Muscle of leg (tissue), 16 donors: ENCODE measurements at places on chromosomes 2 and 18.

DNA sequence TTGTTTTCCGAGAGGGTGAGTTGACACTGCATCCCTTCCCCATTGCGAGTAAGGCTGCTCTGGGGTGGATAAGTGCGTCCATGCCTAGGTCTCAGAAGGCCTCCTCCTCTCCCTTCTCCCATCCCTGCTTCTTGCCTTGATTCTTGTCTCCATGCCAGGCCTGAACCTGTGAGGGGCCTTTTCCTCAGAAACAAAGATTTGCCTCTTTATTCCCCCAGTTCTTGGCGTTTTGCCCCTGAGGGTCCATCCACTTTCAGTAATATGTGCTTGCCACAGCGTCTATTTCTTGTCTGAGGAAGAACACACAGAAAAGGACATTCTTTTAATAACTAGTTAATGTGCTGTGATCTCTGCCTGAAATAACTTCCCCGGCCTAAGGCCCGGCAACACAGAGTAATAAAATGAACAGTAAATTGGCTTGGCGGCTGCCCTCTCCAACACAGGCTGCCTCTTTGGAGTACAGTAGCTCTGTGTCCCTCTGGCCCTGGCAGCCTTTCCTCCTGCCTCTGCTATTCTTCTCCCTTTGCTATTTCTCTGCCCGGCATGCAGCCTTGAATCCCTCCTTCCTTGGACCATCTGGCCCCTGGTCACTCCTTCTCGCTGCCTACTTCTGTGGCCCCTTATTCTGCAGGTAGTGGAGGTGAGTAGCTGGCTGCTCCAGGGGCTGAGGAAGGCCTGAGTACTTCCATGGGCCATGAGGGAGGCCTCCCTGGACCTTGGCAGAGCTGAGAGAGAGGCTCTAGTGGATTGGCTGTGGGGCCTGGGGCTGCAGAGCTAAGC lies 4.4 kb downstream of the EHD3 start:
- H3K27ac ChIP-seq: no peak overlapping the region
- peaks cover 50% of the 10 kb centered on the region for H3K4me1 ChIP-seq
- H3K27me3 ChIP-seq: no peaks in the 10 kb centered on the region
- no peaks in the 10 kb centered on the region for H3K36me3 ChIP-seq

DNA sequence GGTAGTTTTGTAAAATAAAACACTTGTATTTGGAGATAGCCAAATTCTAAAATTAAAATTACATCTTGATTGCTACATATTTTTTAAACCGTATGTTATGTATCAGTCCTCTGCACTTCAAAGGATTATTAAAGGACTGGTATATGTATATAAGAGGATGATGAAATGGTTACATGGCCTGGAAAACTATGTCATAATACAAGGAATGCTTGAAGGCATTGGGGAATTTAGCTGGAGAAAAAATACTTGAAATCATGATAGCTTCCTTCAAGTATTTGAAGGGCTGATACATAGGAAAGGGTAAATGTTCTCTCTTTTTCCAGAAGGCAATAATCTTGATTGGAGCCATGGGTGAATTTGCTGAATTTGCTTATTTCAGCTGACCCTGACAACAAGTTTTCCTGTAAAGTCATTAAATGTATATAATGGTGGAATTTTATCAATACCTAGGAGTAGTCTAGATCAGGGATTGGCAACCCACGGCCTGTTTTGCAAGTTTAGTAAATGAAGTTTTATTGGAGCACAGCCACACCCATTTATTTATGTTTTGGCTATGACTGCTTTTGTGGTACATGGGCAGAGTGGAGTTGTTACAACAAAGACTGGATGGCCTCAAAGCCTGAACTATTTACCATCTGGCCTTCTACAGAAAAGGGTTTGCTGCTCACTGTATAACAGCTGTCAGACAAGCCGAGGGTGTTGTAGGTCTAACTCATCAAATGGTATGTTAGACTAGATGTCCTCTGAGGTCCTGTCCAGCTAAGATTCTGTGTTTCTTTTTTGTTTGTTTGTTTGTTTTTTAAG lies 34.4 kb downstream of the ACYP2 start:
- no peaks in the 10 kb centered on the region for H3K36me3 ChIP-seq
- no peak overlapping the region for H3K4me3 ChIP-seq
- no peak overlapping the region for H3K27ac ChIP-seq
- peaks cover 5% of the 10 kb centered on the region for H3K4me1 ChIP-seq

GRCh38 chr2:20421988-20422370 lies 24.9 kb upstream of the RHOB start:
- peaks cover 60% of the 10 kb centered on the region for H3K4me1 ChIP-seq
- peak; percentile 69 for DNase-seq
- H3K27me3 ChIP-seq: no peaks in the 10 kb centered on the region
- peak overlapping the region; percentile 82 for H3K27ac ChIP-seq
- H3K4me3 ChIP-seq: no peak overlapping the region

DNA sequence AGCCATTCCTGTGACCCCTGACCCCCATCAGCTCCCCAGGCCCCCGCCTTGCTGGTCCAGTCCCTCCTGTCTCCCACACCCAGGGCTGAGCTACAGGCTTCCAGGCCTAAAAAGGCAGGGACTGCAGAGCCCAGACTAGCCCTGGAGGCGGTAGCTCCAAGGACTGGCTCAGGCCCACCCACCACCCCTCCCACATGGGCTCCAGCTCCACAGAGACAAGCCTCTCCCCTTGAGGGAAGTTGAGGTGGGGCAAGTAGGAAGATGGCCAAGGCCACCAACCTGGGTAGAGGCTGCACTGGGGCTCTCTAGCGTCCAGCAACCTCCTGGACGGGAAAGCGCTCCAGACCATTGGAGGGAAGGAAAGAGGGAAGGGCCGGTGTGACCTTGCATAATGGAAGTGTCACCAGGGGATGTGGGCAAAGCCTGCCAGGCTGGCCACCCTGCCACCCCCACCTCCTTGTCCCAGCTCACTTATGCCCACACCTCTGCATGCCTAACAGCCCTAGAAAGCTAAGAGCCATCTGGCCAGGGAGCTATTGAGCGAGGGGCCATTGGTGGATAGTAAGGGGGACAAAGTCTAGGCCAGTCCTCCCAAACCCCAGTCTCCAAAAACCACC lies 63.1 kb downstream of the TNS1 start:
- peaks cover 93% of the 10 kb centered on the region for H3K4me1 ChIP-seq
- no peak overlapping the region for H3K4me3 ChIP-seq
- peaks cover 13% of the 10 kb centered on the region for H3K36me3 ChIP-seq
- no peak for DNase-seq
